Stimulated activated CD4-positive, alpha-beta T cell treated with anti-CD3 and anti-CD28 coated beads, Interleukin-1b, Interleukin-23, amount 100 ng/mL, for 1 hour (primary cell): ENCODE measurements at places on chromosomes 16 and 17.

DNA sequence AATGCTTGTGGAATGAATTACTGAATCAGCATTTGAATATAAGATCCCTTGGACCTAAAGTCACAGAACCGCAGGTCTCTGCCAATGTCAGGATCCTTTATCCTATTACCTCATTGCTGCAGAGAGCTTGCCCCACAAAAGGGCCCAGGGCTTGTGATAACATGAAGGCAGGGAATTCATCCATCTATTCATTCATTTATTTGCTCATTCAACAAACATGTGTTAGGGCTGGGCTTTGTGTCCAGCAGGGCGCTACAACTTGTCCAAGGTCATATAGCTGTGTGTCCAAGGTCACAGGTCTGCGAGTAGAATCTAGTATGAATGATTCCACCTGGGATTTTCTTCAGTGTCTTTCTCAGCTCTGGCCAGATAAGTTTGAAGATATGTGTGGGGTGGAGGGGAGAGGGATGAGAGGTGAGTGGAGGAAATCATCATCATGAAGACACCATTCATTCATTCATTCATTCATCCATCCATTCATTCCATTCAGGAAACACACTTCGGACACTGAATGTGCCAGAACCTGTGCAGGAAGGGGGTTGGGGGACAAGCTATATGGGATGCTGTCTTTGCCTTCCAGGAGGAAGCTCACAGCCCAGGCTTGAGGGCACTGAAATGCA is 1.3 kb upstream of the UNC45B start:
- no peak for DNase-seq

GRCh38 chr16:47872225-47872624 is 283.6 kb downstream of the ABCC12 start:
- DNase-seq = no peak

DNA sequence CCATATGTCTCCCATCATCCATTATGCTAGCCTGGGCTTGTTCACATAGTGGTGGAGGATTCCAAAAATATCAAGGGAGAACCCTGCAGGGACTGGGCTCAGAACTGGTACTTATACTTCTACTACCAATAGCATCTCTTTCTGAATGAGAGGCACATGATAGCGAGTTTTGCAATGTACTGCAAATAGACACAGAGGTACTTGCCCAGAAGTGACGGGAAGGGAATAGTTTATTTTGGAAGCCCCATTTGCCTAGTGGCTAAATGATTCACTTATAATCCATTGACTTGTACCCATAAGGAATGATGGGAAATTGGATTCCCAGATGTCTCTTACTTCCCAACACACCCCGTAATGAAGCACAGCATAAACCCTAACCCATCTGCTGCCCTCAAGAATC is 124.8 kb upstream of the ERCC4 start:
- DNase-seq = no peak

GRCh38 chr16:67884684-67885083 is at the start of gene NRN1L:
Gene NRN1L, plus strand, starts transcription at chr16:67884885. Its CDS starts 19 bp downstream, at chr16:67884904.
- DNase-seq = no peak

DNA sequence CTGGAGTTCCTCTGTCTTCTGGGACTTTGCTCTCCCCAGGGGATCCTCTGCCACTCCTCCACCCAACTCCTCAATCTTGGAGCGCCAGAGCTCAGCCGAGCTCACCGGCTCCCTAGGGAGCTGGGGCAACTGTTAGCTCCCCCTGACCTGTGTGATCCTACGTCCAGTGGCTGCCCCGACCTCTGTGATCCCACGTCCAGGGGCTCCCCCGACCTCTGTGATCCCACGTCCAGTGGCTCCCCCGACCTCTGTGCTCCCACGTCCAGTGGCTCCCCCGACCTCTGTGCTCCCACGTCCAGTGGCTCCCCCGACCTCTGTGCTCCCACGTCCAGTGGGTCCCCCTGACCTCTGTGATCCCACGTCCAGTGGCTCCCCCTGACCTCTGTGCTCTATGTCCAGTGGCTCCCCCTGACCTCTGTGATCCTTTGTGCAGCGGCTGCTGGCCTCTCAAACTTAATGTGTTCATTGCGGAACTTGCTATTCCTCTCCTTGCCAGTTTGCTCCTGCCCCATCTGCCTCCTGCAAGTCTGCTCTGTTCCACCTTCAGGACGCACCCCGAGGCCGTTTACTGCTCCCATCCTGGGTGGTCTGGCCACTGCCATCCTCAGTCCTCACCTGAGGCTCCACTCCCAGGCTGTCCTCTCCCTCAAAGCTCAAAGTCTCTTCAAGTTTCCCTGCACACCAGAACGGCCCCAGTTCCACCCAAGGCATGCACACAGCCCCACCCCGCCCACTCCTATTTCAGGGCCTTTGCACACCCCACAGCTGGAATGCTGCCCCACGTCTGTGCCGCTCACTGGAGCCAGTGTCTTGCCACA is 2.8 kb downstream of the VPS9D1 start:
- no peak for DNase-seq

DNA sequence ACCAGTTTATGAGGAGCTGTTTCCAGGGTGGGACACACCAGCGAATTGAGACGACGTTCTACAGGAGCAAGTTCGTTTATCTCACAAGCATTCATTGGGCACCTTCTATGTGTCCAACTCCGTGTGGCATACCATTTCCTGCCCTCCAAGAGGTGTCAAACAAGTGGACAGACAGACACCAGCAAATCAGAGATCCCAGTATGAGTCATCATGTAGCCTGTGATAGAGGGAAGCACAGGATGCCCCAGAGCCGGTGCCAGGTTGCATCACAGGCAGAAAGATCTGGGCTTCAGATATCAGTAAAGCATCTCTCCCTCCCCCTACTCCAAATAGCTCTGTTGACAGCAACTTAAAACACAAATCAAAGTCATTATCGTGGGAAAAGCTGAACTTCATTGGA is 31.8 kb upstream of the MAF start:
- no peak for DNase-seq

DNA sequence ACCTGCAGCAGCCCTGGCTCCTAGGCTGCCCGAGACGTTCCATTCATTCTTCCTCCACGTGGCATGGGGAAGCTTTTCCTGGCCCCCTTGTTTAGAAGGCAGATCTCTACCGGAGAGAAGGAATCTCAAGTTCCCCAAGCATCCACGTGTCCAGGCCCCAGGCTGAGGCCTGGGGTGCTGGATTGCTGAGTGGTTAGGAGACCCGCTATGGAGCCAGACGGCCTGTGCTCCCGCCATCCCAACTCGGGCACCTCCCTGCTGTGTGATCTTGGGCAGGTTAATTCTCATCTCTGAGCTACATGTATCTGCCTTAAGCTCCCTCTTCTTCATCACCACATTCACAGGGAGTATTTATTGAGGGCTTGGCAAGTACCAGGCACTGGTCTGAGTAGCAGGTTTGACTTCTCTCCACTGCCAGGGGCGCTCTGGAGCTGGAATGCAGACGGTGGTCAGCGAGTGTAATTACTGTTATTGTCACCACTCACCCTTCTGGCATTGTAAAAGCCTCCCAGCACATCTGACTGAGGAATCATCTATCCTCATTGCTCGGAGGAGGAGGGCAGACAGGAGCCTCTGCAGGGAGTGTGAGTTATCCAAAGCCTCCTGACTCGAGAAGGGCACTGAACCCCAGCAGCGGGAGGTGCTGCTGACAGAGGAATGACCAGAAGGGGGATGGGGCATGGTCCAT is 1.1 kb upstream of the ADGRG1 start:
- DNase-seq = no peak
